ENCODE measurements at places on chromosomes 11 and 22.
A peak's percentile ranks its signal among the peaks of the same experiment; 100 is the strongest.

DNA sequence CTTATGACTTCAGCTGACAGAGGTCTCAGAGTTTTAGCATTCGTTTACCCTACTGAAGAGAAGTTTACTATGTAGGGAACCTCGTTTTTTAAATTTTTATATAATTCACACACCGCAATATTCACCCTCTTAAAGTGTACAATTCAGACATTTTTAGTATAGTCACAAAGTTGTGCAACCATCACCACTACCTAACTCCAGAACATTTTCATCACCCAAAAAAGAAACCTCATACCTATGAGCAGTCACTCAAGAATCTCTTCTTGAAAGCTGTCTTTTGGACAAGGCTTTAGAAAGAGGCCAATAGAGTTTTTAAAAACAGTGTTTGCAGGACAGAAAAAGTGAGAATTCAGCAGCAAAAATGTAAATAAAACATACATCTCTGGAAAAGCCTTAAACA, 39.5 kb upstream of the CLNS1A start:
- DNase-seq: no peak

DNA sequence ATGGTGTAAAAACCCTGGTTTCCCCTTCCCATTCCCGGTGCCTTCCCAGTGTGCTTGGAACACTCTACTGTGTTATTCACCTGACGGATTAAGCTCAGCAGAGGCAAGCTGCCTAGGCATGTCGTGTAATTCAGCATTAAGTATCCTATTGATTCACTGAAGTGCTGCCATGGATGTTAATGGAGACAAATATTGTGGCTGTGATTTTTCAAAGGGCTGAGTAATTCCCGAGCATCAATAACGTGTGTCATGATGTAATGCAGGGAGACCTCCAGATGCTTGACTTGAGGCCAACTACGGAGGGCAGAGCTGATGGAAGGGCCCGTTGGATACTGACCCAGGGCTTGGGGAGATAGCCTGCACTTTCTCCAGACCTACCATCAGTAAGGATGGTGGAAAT, 269.0 kb downstream of the ST3GAL4 start:
- no peak for DNase-seq

DNA sequence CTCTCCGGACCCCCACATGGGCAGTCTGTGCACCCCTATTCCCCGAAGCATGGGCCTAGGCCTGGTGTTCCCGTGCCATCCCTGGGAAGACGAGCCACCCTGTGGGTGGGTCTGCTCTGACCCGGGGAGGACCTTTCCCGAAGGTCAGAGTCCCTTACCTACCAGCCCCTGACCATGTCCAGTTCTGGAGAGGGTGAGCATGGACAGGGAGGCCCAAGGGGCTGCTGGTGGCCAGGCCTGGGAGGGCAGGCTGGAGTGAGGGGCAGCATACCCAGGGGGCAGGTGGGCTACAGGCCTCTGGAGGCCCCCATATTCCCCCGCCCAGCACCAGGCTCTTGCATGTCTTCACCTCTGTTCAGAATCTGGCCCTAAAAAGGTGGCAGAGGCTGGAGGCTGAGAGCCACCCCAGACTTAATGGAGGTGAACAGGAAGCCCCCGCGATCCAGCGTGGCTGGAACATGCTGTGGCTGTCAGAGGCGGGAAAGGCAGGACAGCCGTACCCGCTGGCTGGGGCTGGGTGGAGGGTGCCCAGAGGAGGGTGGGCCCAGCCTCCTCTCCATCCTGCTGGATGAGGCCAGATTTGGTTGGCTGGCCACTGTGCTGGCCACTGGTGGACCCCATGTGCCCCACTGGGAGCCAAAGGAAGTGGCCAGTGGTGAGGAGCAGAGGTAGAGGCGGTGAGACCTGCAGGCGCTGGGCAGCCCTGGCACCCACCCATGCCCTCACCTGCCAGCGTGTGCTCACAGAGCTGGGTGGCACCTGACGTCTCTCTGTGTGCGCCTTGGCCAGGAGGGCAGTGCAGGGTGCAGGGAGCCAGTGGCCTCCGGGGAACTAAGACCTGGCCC, 11.2 kb upstream of the SYT8 start:
- DNase-seq: no peak

- DNase-seq: no peak
Measured at GRCh38 chr11:82577246-82577645, 156.4 kb downstream of the FAM181B start.

GRCh38 chr11:27563201-27563600, 56.6 kb upstream of the LIN7C start:
- DNase-seq: no peak

GRCh38 chr22:48748113-48748859, 1079.4 kb downstream of the BRD1 start:
- DNase-seq: no peak

- no peak for DNase-seq
Measured at GRCh38 chr11:111350811-111351210, 28.3 kb downstream of the POU2AF1 start.

GRCh38 chr22:23501261-23501619, 78.8 kb downstream of the IGLL1 start:
- no peak for DNase-seq

DNA sequence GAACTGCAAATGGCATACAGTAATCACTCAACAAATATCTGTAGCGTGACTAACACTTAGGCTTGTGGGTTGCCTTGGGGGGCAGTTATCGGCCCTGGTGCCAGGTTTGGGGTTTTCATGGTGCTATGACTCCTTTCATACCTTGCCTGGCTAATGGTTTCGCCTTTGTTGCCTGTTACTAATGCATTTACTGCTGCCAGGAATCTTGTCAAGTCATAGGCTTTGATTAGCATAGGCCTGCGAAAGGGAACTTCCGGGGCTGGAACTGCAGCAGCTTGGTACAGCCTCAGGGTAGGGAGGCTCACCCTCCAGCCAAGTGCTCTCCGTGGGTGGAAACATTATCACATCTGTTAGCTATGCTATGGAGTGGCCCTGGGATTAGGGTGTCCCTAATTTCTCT, 13.2 kb downstream of the SLC25A18 start:
- no peak for DNase-seq

DNA sequence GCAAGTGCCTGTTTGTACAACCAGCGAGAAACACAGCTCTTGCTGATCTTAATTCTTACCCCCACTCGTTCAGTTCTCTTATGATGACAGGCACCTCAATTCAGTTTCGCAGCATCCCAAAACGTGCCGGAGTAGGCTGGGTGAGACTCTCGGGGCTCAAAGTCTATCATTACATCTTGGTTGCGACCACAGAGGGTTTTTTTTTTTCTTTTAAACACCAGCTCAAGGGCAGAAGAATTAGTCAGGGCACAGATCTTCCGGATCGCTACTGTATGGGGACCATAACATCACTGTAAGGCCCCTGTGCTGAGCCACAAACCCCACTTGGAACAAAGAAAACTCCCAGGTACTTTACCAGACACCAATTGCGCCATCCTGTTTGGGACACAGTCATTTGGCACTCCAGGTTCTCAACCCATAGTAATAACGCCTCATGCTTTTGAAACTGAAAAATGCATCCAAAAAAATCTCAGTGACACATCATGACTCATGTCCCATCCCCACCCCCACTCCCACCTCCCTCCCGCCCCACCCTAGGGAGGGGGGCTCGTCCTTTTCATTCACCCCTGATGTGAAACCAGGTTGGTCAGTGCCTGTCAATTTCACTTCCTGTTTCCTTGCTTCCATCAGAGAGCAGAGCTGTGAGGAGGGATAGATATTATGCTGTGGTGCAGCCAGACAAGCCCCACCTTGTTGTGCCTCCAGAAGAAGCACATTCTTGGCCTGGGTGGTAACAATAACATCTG, 41.0 kb upstream of the CD5 start:
- DNase-seq: peak; percentile 48

GRCh38 chr11:74325649-74326645, 14.5 kb upstream of the P4HA3 start:
- DNase-seq: no peak

DNA sequence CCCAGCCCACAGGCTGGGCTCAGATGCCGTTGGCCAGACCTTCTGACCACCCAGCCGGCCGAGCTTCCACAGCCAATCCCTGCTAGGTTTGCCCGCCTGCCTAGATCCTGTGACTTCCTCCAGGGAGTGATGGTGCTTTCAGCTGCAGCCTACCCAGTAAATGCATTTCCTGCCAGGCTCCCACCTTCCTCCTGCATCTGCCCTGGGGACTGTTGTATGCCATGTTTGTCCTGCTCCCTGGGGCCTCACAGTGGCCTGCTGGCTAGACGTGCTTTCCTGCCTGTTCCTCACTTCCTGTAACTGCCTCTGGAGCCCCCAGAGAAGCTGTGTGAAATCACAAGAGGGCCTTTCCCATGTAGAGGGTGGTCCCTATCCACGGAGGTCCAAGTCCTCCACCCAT, 86.2 kb downstream of the GALNT18 start:
- DNase-seq: no peak

DNA sequence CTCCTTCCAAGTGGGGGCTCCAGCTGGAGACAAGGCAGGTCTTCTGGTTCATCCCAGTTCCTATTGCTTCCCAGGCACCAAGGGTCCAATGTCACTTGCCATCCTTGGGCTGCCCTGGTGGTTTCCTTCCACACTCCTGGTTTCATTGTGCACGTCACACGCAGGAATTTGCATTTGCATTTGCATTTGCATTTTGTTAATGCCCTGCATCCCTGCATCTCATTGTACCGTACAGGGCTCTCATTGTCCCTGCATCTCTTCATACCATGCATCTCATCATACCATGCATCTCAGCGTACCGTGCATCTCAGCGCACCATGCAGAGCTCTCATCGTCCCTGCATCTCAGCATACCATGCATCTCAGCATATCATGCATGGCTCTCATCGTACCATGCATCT, 112.2 kb upstream of the SYT13 start:
- DNase-seq: no peak

GRCh38 chr11:126736682-126737572, 263.6 kb downstream of the KIRREL3 start:
- DNase-seq: no peak

DNA sequence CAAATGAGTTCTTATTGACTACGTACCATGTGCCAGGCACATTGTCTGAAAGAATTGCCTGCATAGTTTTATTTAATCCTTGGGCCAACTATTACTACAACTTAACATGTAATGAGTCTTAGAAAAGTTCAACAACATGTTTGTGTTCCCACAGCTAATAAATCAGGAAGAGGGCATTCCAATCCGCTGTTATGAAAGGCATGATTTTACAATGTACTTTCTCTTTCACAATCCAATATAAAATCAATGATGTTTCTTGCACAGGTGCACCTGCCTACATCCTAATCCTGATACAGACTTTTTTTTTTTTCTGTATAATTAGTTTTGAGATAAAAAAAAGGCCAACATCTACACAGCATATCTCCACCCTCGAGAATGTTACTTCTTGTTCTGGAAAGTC, 728.4 kb upstream of the CCDC90B start:
- DNase-seq: no peak

- DNase-seq: no peak
Measured at GRCh38 chr11:68037411-68038225, 1.2 kb upstream of the TCIRG1 start.

DNA sequence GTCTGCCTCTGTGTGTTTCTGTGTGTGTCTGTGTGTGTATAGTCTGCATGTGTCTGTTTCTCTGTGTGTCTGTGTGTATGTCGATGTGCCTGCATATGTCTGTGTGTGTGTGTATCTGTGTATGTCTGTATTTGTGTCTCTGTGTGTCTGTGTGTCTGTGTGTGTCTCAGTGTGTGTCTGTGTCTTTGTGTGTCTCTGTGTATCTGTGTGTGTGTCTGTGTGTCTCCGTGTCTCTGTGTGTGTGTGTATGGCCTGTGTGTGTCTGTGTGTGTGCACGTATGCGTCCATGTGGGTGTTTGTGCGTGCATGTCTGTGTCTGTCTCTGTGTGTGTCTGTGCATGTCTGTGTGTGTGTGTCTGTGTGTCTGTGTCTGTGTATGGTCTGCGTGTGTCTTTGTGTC, 439 bp downstream of the SNX32 start:
- no peak for DNase-seq

- no peak for DNase-seq
Measured at GRCh38 chr11:112564228-112564955, 303.7 kb upstream of the PLET1 start.

- no peak for DNase-seq
Measured at GRCh38 chr22:17832665-17833064, 58.4 kb upstream of the BID start.

DNA sequence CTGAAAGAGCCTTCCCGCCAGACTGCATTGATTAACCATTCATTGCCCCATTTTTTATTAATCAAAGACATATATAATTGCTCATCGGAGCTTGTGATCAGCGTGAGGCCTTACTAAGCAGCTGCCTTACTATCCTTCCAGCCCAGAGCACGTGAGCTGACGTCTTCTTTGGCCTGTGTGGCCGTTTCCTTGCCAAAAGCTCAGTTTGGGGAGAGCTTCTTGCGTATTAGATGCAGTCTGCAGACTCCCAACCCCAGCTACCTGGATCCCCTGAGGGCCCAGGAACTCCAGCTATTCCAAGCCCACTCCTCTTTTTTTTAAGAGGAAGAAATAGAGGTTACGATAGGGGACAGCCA, 784 bp upstream of the SLC43A3 start:
- DNase-seq: no peak

DNA sequence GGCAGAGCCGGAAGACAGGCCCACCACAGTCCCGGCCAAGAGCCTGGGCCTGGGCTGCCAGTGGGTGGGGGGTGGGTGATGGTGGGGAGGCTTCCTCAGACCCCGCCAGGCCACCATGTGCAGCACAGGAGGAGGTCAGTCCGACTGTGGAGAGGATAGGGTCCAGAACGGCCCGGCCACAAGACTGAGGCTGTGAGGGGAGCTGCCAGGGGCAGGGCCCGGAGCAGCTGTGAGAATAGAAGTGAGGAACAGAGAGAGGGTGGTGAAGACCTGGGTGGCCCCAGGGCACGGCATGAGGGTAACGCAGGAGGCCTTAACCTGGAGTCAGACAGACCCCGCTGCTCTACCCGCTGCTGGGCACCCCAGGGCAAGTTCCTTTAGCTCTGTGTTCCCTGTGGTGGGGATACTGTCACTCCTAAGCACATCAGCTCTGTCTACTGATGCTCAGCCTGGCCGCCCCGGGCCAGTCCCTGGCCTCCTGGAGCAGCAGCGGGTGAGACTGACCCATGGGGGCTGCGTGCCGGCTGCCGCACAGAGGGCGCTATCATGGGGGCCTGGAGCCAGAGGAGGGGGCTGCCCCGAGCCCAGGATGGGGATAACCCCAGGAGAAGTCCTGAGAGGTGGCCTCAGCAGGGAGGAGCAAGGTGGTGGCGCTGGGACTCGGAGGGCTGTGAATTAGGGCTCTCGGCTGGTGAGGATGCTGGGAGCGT, 1.7 kb downstream of the FERMT3 start:
- no peak for DNase-seq

DNA sequence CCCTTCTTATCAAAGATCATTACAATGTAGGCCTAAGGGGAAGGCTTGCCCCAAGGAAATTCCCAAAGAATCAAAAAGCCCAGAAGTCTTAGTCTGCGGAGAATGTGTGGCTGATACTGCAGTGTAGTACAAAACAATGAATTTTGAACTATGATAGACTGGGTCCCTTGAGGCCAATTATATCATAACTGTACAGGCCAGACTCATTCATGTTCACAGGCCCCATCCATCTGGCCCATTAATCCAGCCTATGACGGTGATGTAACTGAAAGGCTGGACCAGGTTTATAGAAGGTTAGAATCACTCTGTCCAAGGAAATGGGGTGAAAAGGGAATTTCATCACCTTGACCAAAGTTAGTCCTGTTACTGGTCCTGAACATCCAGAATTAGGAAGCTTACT, 35.2 kb downstream of the IGLL1 start:
- no peak for DNase-seq

- DNase-seq: no peak
Measured at GRCh38 chr22:31605851-31606585, 56.0 kb downstream of the PISD start.

Data from activated gamma-delta T cell (primary cell).